ENCODE measurements at places on chromosomes 5 and 9.

DNA sequence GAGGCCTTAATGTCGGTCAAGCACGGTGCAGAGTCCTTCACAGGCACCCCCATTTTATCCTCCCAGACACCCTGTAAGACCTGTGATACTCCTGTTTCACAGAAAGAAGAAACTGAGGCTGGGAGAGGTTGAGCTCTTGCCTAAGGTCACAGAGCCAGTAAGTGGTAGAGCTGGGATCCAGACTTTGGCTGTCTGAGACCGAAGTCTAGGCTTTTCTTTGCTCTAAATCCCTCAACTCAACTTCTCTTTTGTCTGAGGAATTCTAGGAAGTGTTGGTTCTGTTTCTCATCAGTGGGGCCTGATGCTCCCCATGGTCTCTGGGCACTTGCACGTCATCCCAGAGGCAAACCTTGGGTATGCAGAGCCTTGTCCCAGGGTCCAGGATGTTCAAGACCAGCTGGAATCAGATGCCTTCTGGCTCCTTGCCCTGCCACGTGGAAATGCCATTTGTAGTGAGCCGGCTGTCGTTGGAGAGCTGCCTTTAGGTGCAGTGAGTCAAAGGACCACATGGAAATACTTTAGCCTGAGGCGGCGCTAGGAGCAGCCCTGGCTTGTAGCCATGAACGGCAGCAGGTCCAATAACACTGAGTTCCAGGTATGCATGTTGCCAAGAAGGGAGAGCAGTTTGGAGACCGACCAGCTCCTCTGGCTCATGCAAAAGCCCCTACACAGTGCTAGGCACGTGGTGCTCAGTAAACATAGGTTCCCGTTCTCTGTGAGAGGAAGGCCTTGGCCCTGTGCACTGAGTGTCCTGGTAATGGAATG, 9.2 kb downstream of the DCANP1 start:
- DNase-seq = no peak

GRCh38 chr9:82140471-82140870, 151.9 kb downstream of the SPATA31D1 start:
- DNase-seq = no peak

DNA sequence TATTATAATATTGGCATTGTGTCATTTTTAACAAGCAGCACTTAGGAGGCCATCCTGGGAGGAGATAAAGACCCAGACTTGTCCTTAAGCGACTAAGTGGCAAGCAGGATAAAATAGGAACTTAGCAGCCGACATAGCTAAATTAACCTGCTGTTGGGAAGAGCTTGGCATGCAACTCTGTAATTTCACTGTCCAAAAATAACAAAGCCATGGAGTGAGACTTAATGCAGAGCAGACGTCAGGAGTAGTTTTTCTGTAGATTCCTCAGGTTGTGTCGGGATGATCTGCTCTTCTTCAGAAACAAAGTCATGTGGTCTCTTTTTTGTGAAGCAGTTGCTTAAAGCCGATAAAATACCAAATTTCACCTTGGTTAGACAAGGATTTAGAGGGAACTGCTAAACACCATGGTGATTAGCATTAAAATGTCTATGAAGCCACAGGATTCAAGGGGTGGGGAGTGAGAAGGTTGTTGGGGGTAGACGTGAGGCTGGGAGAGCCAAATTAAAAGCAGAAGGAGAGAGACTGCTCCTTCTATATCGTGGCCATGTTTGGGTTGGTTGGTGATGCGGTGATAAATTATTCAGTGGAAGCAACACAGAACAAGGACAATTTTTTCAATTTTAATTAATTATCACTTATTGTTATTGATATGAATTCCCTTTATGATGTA, 303.0 kb downstream of the CSNK1G3 start:
- no peak for DNase-seq

GRCh38 chr9:93809204-93809940, 145.8 kb downstream of the BARX1 start:
- no peak for DNase-seq

- DNase-seq = no peak
These were observed 95.0 kb upstream of the PAM start for GRCh38 chr5:102660111-102660510.

GRCh38 chr5:143051244-143052058, 281.3 kb downstream of the ARHGAP26 start:
- no peak for DNase-seq

- no peak for DNase-seq
These were observed 33.0 kb upstream of the C6 start for GRCh38 chr5:41246376-41246775.

- DNase-seq = no peak
These were observed 242.1 kb downstream of the HCN1 start for GRCh38 chr5:45454114-45454513.

GRCh38 chr9:5630081-5630507, 1.2 kb downstream of the RIC1 start:
- DNase-seq = no peak

- peak; percentile 2 for DNase-seq
These were observed 41.2 kb upstream of the VCAN start for GRCh38 chr5:83430130-83431010.

GRCh38 chr5:126819253-126819652, 42.3 kb downstream of the LMNB1 start:
- DNase-seq = no peak

DNA sequence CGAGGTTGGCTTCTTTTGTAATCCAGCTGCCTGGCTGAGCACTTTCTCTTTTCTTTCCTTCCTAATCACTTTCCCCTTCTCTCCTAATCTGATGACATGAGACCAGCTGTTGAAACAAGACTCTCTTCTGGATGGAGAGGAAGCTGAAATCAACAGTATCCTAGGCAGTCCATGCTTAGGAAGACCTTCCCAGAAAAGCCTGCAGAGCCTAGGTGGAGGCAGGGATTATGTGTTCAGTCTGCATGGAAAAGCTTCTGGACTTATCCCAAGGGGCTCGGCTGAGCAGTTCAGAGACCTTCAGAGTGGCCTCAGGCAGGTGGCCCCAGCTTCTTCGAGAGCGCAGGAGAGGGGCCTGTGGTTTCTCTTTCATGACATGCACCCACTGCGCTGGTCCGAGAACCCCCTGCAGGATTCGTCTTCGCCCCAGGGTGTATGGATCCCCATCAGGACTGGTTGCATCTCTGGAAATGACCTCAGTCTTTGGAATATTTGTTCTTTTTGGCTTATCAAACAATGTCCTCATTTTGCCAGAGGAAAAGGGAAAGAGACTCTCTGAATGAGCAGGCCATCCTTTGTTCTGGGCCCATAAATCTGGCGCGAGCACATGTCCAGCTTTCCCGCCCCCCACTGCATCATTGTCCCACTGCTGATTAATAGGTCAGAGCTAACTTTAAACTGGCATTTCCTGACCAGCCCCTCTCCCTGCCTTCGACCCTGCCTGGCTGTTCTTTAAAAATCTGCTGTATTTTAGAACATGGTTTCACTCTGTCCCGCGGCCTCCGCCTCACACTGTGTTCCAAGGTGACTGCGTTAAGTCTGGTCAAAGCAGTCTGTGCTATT, 177.9 kb upstream of the KLF4 start:
- no peak for DNase-seq

DNA sequence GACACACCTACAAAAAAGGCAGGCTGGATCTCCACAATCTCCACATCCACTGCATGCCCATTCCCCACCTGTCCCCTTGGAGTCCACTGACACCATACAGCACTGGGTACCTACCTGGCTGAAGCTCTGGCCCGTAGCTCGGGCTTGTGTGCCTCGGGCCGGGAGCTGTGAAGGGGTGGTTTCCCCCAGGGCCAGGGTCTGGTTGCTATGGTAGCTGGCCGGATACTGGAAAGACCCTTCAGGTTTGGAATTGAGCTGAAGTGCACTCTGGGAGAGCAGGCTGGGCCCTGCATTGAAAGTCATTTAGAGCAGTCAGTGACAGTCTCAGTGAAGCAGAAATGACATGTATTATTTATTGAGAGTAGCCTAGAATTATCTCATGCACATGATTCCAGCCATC, 507.3 kb downstream of the CTNND2 start:
- no peak for DNase-seq

- no peak for DNase-seq
These were observed 59.0 kb upstream of the PALM2AKAP2 start for GRCh38 chr9:109721001-109721400.

- no peak for DNase-seq
These were observed 10.9 kb downstream of the CEP72 start for GRCh38 chr5:622946-623522.

DNA sequence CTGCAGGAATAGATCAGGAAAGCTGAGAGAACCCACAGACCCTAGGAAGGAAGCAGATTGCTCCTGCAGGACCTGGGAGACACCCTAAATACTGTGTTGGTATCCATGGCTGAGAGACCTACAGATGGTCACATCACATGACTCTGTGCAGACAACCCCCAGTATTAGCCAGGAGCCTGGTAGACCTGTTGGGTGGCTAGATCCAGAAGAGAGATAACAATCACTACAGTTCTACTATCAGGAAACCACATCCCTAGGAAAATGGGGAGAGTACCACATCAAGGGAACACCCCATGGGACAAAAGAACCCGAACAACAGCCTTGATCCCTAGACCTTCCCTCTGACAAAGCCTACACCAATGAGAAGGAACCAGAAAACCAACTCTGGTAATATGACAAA, 24.2 kb upstream of the MELK start:
- no peak for DNase-seq

DNA sequence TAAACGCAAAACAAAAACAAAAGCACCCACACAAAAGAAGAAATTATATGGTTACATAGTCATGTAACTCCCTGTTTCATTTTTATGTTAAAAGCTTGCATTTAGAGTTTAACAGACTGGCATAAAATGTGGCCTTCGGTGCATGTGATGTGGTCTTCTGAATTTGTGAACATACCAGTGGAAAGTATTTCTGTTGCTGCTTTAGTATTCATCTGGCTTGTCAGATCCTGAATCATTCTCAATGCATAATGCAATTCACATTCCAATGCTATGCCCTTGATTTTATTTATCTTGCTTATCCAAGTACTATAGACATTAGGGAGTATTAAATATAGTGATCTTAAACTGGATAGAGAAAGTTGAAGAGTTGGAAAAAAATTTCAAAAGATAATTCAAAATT, 740.2 kb upstream of the ZNF608 start:
- DNase-seq = no peak

GRCh38 chr9:785997-786396, 55.5 kb upstream of the DMRT1 start:
- DNase-seq = no peak

DNA sequence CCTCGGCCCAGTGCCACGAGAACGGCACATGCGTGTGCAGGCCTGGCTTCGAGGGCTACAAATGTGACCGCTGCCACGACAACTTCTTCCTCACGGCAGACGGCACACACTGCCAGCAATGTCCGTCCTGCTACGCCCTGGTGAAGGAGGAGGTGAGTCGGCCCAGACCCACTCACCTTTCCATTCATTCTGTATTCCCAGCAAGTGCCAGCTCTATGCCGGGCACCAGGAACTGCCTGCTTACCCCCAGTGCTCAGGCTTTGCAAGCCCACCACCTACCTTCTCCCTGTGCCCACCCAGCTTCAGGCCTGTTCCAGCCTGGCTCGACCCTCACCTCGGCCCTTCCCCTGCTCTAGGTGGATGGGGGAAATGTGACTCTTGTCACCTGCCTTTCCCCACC, 26.6 kb upstream of the AIF1L start:
- DNase-seq = no peak

- DNase-seq = no peak
These were observed 72.3 kb downstream of the OLFM1 start for GRCh38 chr9:135159801-135160200.

DNA sequence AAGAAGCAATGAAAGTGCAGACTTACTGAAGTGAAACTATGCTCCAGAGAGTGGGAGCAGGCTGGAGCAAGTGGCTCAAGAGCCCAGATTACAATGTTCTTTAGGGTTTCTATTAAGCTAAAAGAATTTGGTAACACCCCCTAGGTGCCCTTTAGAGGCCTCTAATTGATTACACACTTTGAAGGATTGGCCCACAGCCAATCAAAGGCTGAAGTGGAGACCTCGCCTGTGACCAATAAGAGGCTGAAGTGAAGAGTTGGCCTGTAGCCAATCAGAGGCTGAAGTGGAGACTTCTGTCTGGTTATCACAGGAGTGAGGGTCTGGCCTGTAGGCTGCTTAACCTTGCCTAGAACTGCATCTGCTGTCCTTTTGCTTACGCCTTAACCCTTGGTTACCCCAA, 46.7 kb upstream of the SPATA31C2 start:
- no peak for DNase-seq

DNA sequence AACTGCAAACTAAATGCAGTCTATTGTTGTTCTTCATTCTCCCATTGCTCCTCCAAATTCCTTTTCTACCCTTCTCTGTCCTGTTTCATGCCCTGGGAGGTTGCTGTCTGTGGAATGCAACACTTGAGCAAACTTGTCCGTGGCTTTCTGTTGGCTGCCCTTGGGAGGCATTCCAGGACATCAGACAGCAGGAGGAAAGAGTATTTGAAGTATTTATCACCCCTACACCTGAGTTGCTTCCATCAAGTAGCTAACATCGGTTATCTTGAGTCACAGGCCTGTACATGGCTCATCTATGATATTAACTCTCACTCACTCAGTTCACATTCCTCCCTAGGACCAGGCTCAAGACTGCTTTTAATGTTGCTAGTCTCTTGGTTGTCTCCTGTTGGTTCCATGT, 803.4 kb upstream of the CDH6 start:
- DNase-seq = no peak

- DNase-seq = no peak
These were observed 201.8 kb downstream of the CDH12 start for GRCh38 chr5:22651355-22651754.

DNA sequence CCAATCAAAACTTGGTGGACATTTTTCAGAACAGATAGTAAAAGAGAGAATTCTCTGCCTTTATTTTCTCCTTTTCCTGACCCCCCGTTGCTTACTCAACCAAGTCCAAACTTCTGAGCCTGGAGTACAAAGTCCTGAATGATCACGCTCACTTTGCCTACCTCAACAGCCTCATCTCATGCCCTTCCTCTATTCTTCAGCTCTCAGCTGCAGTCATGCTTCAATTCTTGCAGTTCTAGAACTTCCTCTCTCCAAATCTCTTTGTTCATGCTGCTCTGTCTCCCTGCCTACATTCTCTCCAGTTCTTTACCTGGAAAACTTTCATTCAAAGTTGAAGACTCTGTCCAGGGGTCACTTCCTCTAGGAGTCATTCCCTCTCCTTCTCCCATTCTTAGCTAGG, 398.5 kb upstream of the SLC24A2 start:
- DNase-seq = no peak

GRCh38 chr9:5112109-5112592, 73.3 kb downstream of the INSL6 start:
- no peak for DNase-seq

- DNase-seq = no peak
These were observed 651 bp downstream of the HRH2 start for GRCh38 chr5:175658299-175659145.
